ENCODE measurements at places on chromosomes 1 and 21.

- no peak for DNase-seq
Observed at GRCh38 chr1:37629008-37629407, 5.7 kb downstream of the RSPO1 start.

DNA sequence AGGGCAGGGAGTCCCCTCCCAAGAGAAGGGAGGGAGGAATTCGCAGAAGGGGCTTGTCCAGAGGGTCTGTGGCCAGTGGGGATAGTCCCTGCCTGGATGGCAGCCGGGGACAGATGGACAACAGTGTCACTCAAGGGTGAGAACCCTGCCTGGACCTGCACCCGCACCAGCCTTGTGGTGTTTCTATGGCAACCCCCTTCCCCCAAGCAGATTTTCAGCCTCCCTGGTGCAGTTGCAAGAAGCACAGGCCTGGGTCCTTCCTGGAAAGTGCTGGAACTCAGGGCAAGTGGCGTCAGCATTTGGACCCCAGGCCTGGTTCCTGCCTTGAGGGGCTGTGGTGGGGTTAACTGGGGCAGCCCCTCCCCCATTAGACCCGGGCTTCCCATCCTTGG is 83.8 kb upstream of the ACTL8 start:
- no peak for DNase-seq

DNA sequence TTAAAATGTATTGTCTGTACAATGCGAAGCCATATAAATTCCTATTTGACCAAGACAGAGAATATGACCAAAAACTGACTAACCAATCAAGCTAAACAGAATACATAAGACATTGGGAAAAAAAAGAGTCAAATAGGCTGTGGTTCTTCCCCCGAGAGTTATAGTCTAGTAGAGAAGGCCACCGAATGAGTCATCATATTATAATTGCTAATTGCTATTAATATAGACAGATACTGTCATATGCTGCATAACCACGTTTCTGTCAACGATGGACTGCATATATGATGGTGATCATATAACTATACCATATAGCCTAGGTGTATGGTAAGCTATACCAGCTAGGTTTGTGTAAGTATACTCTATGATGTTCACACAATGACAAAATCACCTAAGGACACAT is 82.5 kb downstream of the WDR64 start:
- no peak for DNase-seq

DNA sequence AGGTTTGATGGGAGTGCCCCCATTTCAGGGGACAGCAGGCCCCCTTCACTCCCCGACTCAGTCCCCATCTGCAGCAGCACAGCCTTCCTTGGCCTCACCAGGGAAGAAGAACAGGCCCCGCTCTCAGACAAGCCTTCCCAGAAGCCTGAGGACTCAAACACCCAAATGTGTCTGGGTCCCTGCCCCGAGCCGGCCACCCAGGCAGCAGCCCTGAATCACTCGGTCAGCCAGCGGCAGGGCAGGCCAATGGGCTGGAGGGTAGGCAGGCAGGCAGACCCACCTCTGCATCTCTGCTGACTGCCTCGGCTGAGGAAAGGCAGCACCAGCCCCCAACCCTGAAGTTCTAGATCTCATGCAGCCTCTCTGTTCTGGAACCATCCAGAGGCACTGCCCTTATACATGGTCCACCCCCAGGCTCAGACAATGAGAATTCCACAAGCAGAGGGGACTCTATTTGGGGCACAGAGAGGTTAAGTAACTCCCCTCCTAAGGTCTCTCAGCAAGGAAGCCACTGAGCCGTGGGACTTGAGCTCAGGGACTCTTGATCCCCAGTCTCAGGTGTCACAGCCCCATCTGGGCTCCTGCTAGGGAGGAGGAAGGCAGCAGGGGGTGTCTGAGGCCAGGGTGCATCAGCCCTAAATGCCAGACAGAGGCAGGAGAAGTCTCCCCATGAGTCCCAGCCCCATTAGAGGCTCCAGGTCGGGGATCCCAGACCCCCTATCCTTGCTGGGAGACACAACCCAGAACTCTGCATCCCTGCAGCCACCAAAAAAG is 33.2 kb upstream of the RUNX3 start:
- no peak for DNase-seq

All from activated naive CD8-positive, alpha-beta T cell treated with anti-CD3 and anti-CD28 coated beads, Interleukin-2, amount 10 ng/mL, durations not matched to agents 7 days and 5 days (primary cell).